ENCODE measurements at places on chromosomes 16 and 17.

DNA sequence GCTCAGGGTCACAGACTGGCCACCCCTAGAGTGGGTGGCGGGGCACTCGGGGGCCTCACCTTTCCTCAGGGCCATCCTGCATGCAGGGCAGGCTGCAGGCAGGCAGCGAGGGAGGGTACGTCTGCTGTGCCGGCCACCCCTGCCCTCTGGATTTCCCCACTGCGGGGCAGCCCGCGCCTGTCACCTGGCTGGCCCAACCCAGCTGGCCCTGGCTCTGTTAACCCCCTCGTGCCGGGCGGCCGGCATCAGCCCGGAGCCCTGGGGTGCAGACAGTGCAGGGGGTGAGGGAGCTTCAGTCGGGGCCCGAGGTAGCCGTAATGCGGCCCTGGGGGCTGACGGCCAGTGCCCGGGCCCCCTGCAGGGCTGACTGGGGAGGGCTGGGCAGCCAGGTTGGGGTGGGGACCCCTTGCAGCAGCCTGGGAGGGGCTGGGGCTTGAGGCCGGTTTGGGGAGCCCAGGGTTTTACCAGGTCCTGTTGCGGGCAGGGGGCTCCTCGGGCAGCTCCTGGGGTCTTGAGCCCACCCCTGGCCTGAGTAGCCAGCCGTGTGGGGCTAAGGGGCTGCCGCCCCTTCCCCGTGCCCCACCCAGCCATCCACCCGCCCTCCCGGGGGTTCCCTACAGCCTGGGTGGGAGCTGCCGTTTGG is at the start of gene IGFALS:
Gene IGFALS (minus strand): TSS at position 128 of the 643 bp plus-strand sequence. CDS start 53 bp downstream, at position 75.
- DNase-seq, result no peak

DNA sequence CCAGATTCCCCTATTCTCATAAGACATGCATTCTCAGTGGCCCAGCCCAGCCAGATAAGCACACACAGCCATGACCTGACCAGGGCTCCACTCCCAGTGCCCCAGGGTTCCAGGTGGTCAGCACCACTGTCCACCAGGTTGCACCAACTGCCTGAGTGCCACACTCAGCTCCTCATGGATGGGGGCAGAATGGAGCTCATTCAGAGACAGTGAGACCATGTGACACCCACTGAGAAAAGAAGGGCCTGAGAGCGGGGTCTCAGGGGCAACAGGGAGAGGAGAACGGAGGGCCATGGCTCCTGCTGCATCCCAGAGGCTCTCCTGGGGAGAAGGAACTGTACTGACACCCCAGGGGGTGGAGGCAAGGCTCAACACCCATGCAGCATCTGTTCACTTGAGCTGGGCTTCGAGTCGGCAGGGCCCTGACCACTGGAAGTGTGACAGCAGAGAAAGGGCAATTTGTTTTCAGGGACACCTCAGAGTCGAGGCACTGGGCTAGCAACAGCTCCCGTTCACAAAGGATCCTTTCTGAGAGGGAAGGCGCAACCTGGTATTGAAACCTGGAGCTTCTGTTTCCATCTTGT is 18.7 kb upstream of the SLC38A8 start:
- no peak for DNase-seq

DNA sequence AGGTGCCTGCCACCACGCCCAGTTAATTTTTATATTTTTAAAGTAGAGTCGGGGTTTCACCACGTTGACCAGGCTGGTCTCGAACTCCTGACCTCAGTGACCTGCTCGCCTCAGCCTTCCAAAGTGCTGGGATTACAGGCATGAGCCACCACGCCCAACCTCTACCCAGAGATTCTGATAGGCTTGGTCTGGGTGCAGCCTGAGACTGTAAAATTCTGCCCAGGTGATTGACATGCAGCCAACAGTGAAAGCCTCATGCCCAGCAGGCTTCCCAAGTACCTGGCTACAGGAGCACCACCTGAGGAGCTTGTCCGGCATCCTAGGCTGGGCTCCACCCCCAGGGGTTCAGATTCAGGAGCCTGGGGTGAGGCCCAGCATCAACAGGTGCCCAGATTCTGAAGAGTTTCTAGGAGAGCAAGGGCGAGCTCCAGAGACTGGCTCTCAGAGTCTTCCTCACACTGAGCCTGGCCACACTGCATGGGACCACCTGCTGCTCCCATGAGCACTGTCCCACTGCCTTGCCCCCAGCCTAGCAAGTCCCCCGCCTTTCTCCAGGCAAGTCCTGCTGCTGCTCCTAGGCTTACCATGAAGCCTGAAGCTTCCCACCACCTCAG is 16.6 kb downstream of the ZNF385C start:
- no peak for DNase-seq

GRCh38 chr17:2092253-2092652 is 37.4 kb downstream of the HIC1 start:
- DNase-seq, result no peak
